ENCODE measurements at places on chromosomes 7 and 10.
A peak's percentile ranks its signal among the peaks of the same experiment; 100 is the strongest.

GRCh38 chr10:34399013-34399412 lies 416.1 kb downstream of the PARD3 start:
- no peak for DNase-seq

GRCh38 chr7:105309235-105310169 lies 79.2 kb downstream of the SRPK2 start:
- peak; percentile 12 for DNase-seq

GRCh38 chr10:98357194-98357822 lies 57.7 kb downstream of the PYROXD2 start:
- no peak for DNase-seq

DNA sequence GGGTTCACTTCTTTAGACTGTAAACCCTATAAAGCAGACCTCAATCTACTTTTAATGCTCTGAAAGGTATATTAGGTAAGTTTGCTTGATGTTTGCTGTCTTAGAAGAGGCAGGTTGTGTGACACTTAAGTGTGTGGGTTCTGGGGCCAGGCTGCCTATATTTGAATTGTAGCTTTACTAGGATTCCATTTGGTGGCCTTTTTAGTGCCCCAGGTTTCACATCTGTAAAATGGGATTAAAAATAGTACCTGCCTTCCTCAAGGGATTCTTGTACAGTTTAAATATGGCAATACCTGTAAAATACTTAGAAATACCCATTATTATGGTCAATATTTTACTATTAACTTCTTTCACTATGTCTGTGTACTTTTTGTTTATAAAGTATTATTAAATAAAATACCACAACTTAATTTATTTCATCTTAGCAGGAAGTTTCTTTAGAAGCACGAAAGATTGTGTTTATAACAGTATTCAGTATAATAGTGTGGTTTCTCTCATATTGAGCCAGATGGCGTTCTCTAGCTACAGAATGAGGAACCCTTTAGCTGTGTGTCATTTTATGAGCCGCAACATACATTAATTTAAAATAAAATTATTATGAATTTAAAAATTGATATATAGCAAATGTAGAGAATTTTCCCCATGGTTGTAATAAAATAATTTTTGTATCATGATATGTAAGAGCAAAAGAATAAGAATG lies 94.2 kb downstream of the CDK14 start:
- DNase-seq = no peak

- DNase-seq = no peak
These were observed 69.4 kb downstream of the AMZ1 start for GRCh38 chr7:2757361-2757903.

DNA sequence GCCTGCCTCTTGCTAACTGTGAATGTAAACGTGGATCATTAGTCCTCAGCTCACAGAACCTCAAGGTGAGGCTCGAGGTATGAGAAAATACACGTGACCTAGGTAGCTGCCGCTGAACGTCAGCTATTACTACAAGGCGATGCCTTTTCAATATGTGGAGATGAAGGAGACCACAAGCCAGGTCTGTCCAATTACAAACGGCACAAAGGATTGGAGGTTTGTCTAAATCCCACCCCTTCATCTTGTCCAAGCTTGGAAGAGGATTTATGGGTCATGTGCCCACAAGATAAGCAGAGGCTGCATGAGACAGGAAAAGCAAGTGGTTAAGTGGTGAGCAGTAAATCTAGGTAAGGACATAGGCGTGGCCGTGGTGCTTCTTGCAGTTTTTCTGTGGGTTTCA lies 3.4 kb downstream of the H2BK1 start:
- peak; percentile 10 for DNase-seq

- no peak for DNase-seq
These were observed 54.7 kb downstream of the PWWP2B start for GRCh38 chr10:132451506-132452215.

DNA sequence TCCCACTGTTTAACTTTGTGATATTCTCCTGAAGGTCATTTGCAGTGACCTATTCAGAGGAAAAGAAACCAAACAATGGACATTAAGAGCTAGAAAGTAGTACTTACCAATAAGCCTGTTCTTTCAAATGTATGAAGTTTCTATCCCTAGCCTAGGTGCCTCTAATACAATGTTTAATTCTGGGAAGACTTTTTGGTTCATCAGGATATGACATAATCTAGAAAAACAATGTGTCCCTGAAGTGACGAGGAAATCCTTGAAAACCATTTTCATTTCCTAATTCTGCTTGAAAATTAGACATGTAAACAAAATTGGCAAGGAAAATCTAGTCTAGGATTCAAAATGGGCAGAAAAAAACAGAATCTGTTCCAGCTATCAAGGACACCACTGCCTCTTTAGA lies 36.1 kb downstream of the ARHGAP19 start:
- no peak for DNase-seq

DNA sequence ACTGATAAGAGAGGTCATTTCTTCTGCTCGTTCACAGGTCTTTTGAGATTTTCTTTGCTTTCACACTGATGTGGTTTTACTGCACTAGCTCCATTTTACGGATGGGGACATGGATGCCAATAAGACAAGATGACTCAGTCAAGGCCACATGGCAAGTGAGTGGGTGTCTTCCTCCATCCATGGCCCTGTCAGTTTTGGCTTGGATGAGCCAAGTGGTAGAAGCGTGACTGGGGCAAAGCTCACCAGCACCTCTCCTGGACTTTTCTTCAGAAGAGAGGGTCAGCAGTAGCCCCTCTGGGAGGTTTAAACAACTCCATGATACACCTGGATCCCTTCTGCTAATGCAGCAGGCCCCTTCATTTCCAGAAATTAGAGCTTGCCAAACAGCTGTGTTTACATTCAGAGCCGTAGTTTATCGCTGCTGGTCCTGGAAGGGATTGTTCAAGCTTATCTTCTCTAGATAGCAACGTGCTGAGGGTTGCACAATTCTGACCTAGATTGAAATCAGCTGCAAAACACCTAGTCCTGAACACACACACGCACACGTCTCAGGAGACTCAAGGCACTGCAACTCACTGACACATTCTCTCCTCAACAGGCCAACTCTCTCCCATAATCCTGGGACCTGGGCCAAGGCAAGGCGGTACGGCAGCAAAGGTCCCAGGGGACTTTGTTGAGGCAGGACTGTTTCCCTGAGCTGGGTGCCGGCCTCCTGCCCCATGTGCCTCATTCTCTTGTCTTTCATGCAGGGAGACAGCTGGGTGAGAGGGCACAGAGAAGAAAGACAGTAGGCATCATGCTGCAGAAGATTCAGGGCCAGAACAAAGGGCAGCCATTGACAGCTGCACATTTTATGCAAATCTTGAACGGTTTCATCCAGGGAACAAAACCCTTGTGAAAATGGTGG lies 14.2 kb upstream of the PDCD4 start:
- no peak for DNase-seq

DNA sequence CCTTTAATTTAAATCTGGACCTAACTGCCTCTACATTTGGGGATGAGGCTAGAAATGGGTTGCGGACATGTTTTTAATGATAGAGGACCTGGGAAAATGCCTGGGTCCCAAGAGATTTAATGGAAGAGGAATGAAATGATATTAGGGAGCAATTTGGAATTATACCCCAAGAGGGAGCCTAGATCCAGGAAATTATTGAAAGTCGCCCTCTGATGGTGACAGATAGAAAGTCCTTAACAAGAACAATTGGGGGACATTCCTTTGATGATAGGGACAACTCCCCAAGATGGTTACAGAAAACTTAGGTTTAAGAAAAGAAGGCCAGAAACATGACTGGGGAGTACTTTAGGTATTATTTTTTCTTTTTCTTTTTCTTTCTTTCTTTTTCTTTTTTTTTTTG lies 9.5 kb upstream of the TSGA13 start:
- DNase-seq = no peak

GRCh38 chr10:111303887-111304286 lies 227.1 kb downstream of the ADRA2A start:
- no peak for DNase-seq

- no peak for DNase-seq
These were observed 4.7 kb upstream of the ANKRD2 start for GRCh38 chr10:97567891-97568290.

- no peak for DNase-seq
These were observed 29.9 kb downstream of the PAPOLB start for GRCh38 chr7:4831723-4832495.

- DNase-seq = no peak
These were observed 223.2 kb downstream of the SH2D4B start for GRCh38 chr10:80760914-80761371.

DNA sequence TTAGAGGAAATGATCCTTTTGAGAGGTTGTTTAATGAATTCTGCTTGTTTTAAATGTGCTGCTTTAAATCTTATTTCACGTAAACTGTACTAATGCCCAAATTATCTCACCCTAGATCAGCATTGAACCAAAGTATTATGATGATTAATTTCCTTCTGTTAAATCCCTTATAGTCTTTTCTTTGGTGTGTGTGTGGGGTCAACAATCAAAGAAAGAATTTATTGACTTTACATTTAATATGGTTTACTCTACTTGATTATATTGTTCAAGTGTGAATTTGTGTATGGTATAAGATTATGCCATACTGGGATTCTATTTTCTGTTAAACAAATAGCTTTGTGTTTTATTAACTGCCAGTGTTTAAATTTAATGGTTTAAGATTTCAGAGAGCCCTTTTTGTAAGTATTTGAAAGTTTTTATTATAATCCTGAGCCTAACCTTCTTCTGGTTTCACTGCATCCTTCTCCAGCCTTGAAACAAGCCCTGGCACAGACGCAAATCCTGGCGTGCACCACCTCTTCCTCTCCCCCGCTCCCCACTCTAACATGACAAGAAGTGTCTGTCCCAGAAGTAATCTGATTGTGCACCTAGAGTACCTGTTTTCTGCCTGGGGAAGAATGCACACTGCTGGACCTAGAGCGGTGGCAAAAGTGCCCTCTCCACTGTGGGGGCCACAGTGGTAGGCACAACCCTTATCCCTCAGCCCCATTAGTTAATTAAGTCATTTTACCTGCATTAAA lies 70.6 kb downstream of the KAT6B start:
- no peak for DNase-seq

- DNase-seq = no peak
These were observed 12.8 kb upstream of the LAMB1 start for GRCh38 chr7:108015740-108016139.

GRCh38 chr7:104628017-104628416 lies 299.6 kb downstream of the LHFPL3 start:
- DNase-seq = no peak

DNA sequence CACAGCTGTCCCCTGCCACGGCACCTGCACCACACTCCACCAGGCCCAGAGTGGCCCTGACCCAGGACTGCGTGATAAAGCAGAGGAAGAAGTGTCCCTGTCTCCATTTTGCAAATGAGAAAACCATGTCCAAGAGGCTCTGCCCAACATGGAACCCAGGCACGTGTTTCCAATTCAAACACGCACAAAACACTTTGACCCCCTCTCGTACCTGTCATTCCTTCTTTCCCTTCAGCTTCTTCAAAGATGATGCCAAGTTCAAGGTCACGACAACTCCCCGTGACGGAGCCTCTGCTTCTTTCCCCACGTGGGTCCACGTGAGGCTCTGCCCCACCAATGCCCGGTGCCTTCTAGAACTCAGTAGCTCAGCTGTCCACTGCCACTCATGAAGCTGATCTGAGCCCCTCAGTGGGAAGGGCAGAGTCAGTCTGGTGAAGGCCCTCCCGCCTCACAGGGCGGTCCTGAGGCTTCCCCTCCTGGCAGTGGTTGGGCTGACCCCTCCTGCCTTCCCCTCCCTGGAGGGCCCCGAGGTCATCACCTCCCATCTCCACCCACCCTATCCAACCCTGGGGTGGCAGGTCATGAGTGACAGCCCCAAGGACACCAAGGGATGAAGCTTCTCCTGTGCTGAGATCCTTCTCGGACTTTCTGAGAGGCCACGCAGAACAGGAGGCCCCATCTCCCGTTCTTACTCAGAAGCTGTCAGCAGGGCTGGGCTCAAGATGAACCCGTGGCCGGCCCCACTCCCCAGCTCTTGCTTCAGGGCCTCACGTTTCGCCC lies 19.0 kb downstream of the CALML5 start:
- DNase-seq = no peak

GRCh38 chr7:30831936-30832335 lies 60.7 kb downstream of the MINDY4 start:
- no peak for DNase-seq

- no peak for DNase-seq
These were observed 545.9 kb downstream of the KCNMA1 start for GRCh38 chr10:77091597-77092165.

DNA sequence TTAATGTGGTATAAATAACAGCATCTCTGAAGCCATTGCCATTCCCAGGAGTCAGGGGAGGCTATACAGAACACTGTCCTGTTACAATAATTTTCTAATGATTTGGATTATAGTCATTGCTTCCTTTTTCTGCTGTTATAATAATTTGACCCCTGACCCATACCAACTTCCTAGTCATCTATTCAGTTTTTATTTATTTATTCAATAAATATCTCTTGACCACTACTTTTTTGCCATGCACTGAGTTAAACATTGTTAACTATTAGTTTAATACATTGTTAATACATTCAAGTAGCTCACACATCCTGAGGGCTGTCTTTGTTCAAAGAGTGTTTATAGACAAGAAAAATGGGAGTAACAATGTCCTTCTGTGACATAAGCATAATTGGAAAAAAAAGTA lies 235.5 kb upstream of the MEOX2 start:
- no peak for DNase-seq

DNA sequence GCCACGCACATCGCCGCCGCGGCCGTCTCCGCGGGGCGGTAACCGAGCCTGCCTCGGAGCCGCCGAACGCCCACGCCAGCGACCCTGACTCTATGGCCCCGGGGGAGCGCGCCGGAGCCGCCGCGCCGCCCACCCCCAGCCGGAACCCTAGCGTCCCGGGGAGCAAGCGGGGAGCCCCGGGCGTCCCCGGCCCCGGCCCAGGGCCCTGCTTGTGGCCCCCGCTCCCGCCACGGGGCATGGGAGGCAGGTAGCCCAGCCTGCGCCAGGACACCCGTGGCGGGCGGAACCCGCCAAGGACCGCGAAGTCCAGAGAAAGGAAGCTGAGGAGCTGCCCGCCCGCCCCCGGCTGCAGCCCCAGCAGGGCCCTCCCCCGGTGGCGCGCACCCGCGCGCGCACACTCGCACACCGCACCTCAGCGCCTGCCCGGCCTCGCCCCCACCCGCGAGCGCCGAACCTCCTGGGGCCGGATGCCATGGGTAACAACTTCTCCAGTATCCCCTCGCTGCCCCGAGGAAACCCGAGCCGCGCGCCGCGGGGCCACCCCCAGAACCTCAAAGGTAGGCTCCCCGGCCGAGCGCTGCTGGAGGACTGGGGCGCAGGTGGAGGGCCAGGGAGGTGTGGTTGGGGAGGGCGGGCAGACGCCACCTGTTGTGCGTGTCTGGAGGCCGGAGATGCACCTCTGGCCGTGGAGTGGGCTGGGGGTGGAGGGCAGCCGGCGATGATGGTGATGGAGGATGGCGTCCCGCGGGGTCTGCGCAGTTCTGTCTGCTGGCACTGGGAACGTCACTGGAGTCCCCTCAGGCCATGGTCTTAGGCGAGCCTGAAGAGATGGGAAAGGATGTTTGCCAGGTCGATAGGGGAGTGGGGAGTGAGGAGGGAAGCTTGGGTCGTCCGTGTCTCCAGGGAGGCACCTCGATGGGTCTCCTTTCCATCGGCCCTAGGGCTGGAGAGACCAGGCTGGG lies 692 bp downstream of the NEURL1 start:
- peak; percentile 18 for DNase-seq
